ENCODE measurements at places on chromosomes 7 and 10.

- DNase-seq = no peak
These were observed 30.1 kb downstream of the PDZD8 start for GRCh38 chr10:117345143-117345542.

- DNase-seq = no peak
These were observed 3.1 kb downstream of the SYPL1 start for GRCh38 chr7:106108991-106109390.

- DNase-seq = no peak
These were observed 49.1 kb upstream of the ADCY1 start for GRCh38 chr7:45525057-45525456.

GRCh38 chr10:113037218-113037617 is 87.2 kb downstream of the TCF7L2 start:
- DNase-seq = no peak

DNA sequence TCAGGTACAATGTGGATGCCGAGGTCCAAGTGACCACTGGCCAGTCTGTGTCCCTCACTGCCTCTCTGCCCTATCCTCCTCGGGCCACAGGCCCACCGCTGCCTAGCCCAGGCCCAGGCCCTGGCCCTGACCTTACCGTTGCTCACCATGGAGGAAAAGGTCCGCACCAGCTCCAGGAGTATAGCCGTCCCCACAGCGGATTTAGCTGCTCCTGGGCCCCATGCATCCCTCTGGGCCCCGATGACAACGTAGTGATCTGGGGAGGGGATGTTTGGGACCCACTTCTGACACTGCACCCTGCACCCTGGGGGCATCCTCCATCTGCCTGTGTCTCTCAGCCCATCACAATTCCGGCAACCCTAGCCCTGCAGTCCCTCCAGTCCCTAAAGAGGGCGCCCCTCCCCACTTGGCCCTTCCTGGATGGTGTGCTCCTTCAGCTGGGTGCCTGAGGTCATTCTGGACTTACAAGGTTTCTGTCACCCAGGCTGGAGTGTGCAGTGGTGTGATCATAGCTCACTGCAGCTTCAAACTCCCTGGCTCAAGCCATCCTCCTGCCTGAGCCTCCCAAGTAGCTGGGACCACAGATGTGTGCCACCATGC is 12.1 kb downstream of the TFR2 start:
- no peak for DNase-seq

DNA sequence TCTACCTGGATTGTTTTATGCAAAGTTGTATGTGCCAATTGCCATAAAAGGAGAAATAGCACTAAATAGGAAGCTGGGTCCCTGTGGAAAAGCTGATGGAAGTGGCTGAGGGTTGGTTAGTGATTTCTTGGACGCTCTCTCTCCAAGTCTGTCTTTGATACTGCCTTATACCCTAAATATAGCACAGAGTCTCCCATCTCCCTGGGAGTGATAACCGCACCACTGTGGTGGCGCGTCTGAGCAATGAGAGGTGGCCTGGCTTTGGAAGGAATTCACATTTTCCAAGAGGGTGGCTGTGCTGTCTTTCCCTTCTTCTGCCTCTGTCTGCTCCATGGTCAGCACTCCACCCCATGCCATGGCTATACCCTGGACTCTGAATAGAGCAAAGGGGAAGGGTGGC is 31.2 kb downstream of the STMP1 start:
- DNase-seq = no peak

DNA sequence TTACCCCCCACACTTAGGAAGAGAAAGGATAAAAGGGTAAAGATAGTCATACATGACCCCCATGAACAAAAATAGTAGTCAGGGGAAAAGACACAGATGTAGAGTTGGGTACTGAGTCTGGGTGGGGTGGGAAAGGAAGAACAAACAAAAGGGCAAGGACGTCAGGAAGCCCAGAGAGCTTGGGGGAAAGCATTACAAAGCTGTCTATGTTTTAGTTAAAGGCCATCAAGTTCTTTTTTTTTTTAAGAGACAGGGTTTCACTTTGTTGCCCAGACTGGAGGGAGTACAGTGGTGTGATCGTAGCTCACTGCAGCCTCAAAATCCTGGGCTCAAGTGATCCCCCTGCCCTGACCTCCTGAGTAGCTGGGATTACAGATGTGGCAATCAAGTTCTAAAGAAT is 98.4 kb upstream of the PDLIM1 start:
- no peak for DNase-seq

DNA sequence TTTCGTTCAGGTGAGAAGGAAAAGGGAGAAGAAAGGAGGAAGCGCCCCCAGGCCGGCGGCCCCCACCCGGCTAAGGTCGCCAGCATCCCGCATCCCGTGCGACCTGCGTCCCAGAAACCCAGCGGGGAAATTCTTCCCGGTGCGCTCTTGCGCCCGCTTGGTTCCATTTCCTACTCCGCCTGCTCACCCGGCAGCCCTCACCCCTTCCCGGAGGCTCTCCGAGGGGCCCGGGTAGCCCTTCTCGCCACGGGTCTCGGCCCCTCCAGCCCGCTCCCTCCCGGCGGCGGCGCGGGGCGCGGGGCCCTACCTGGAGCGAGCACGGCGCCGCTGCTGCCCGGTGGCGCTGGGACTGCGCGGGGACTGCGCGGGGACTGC is at the start of gene PRKCQ:
Gene PRKCQ (minus strand): TSS at position 373 of the 375 bp plus-strand sequence. CDS start 65,141 bp downstream, outside the sequence.
- no peak for DNase-seq

GRCh38 chr10:86169506-86170254 is 196.9 kb downstream of the GRID1 start:
- no peak for DNase-seq

GRCh38 chr7:121105262-121105661 is 116.8 kb downstream of the CPED1 start:
- no peak for DNase-seq

- no peak for DNase-seq
These were observed 1.4 kb downstream of the FGFBP3 start for GRCh38 chr10:91907914-91908336.

DNA sequence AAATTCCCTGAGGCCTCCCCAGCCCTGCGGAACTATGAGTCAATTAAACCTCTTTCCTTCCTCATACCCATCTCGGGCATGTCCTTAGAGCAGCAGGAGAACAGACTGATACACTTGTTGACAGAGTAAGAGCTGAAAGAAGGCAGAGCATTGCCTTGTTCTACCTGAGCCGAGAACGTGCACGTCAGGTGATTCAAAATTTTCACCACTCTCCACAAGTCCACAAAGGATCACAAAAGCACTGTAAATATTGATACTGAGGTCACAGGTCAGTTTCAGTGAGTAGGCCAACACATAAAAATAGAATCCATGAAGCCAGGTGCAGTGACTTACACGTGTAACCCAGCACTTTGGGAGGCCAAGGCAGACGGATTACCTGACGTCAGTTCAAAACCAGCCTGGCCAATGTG is 27.8 kb downstream of the DCLRE1C start:
- DNase-seq = no peak

All from left renal pelvis (tissue), 4 donors.